Stimulated activated CD4-positive, alpha-beta T cell treated with anti-CD3 and anti-CD28 coated beads, TNF-alpha, amount 100 ng/mL, for 24 hours (primary cell): ENCODE measurements at places on chromosomes 3 and 15.

DNA sequence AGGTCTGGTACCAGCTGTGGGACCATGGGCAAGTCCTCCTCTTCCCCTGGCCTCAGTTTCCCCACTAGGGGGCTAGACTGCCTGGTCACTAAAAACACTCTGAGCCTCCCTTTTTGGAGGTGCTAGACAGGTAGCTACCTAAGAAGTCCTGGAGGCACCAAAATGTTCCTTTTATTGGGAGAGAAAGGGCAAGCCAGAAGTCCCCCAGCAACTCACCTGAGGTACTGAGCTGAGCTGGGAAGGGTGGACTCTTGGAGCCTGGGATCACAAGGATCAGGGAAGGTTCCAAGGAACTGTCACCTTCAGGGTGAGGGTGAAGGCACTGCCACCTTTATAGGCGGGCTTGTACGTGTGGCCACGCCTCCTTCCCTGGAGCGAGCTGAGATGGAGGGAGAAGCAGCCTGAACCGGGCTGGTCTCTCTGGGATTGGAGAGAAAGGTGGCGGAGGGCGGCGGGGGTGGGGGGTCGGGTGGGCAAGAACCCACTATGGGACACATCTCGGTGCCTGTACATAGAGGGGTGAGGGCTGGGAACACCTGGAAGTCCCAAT, at the start of gene CYP1A1:
TSS of gene CYP1A1 (minus strand) at position 304 of the 550 bp plus-strand sequence. CDS start 2,431 bp downstream, outside the sequence.
- DNase-seq = peak; percentile 16

- DNase-seq = no peak
Measured at GRCh38 chr3:8964436-8965370, 1.4 kb upstream of the RAD18 start.

- no peak for DNase-seq
Measured at GRCh38 chr15:41160639-41161315, 44.7 kb upstream of the INO80 start.

DNA sequence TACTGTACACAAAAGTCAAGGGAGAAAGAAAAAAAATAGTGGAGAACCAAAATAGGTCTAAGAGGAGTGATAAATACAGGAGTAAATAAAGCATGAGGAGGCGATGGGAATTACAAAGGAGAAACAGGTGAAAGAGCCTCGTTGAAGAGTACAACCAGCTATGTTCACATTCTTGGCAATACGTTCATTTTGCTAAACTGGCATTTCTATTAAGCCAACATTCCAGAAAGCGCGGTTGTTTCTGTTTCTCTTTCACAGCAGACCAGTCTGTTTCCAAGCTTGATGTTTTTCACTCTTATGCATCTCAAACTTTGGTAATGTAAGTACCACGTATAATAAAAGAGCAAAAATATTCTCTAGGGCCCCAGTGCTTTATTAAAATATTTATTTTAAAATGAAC, 74.5 kb downstream of the NSUN3 start:
- DNase-seq = no peak

GRCh38 chr3:99866261-99866761, 48.6 kb downstream of the CMSS1 start:
- no peak for DNase-seq

GRCh38 chr15:25711691-25712090, 151.4 kb downstream of the ATP10A start:
- no peak for DNase-seq

DNA sequence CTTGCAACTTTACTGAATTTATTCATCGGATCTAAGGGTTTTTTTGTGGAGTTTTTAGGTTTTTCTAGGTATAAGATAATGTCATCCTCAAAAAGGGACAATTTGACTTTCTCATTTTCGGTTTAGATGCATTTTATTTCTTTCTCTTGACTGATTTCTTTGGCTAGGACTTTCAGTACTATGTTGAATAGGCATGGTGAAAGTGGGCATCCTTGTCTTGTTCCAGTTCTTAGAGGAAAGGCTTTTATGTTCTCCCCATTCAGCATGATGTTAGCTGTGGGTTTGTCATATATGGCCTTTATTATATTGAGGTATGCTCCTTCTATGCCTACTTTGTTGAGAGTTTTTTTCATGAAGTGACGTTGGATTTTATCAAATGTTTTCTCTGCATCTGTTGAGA, 106.7 kb downstream of the FAM43A start:
- no peak for DNase-seq
